ENCODE measurements at places on chromosomes 4 and X.

DNA sequence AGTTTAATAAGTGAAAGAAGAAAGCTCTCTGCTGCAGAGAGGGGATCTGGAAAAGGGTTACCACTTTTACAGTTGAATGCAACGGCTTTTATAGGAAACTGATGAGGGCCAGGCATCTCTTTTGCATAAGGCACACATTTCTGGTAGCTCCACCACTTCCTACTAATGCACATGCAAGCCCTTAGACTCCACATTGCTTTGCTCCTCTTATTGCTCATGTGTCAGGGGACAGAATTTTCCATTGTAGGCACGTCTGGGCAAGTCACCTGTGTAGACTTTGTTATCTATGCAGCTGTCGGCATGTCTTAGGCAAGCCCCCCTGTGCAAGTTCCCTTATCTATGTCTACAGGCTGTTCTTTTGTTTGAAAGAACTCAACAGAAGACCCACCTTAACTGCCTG, 294.6 kb upstream of the STS start:
- DNase-seq, result no peak

DNA sequence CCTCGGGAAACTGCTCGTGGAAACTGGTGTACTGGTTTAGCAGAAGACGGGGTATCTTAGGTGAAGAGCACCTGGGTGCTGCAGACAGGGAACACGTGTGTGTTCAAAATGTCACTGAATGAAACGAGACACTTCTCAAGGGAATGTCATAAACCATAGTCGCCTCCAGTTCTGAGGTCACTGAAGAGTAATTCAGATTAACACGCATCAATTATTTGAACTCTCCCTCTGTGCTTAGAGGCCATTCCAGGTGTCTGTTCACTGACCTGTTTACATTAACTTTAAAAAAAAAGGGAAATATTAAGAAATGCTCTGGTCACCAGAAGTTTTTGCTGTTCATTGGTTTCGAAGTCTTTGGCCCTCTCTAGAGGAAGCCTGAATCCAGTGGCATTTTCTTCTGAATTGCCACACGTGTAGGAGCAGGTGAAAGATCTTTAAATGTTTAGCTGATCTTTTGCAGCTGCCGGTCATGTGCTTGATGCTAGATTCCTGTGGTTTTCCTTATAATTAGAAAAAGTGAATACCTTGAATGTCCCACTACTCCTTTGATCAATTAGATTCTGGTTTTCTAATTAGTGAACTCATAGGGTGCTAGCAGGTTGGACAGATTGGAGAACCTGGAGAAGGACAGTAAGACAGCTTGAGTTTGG, 330.5 kb downstream of the ARHGAP10 start:
- DNase-seq, result no peak

GRCh38 chr4:84837751-84838150, 128.7 kb downstream of the WDFY3 start:
- no peak for DNase-seq

DNA sequence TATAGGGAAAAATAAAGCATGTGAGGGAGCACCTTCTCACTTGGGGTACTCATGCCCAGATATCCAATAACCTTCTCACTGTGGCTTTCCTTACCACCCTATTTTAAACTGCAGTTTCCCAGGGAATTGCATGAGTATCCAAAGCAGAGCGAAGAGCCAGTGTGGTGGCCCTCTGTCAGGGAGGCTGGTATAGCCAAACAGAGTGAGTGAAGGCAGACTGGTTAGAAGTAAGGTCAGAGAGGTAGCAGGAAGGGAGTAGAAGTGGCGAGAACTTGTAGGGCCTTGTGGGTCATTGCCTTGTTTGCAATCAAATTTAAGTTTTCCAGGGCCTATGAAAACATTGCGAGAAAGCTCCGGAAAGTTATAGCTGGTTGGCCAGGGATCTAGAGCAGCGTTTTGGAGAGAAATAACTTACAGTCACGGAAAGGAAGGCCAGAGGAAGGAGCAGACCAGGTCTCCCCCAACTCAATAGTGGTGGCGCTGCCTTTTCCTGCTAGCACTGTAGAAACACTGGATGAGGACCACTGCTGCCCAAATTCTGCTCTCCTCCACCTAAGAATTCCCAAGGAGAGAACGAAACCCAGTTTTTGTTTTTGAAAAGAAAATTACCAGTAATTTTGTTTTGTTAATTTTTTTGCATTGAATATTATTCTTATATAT, 77.2 kb downstream of the PDLIM5 start:
- no peak for DNase-seq

DNA sequence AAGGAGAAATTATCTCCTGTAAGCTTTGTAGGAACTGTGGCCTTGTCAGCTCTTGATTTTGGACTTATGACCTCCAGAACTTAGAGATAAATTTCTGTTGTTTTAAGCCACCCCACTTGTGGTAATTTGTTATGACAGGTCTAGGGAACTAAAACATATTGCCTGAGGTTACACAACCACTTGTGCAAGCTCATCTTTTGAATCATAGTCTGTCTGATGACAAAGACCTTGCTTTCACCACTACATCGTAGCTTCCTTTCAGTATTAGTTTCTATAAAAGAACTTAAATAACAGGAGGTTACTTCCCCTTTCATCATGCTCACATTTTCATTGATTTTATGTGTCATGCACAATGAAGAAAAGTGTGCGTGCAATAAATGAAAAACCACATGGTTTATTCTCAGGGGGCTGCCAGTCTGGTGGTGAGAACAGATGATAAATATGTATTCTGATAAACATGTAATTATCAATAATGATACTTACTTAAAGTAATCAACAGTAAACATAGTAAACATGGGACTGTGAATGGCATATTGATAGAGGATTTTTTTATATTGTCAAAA, 690.0 kb upstream of the HS3ST1 start:
- no peak for DNase-seq

- no peak for DNase-seq
These were observed 39.3 kb upstream of the TXK start for GRCh38 chr4:48173056-48173991.

DNA sequence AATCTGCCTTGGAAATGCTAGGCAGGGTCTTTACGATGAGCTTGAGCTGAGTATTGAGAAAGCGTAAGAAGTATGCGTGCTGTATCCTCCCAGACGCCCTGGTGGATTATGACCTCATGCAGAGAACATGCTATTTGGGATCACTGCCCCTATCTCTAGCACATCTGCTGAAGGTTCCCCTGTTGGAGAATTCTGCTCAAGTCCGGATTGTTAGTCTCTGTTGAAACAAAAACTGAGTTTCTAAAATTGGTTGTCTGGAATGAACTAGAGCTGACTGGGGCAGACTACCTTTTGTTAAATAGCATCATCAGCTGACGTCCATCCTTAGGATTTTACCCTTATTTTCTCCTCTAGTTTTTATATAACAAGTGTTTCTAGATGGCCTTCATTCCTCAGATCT, 7.5 kb downstream of the FHDC1 start:
- DNase-seq, result no peak

- DNase-seq, result no peak
These were observed 177.2 kb downstream of the ARAP2 start for GRCh38 chr4:36067116-36067515.

- DNase-seq, result no peak
These were observed 33.1 kb downstream of the LDB2 start for GRCh38 chr4:16865209-16865896.

- DNase-seq, result no peak
These were observed 397.6 kb upstream of the TENM3 start for GRCh38 chr4:181845617-181846016.

DNA sequence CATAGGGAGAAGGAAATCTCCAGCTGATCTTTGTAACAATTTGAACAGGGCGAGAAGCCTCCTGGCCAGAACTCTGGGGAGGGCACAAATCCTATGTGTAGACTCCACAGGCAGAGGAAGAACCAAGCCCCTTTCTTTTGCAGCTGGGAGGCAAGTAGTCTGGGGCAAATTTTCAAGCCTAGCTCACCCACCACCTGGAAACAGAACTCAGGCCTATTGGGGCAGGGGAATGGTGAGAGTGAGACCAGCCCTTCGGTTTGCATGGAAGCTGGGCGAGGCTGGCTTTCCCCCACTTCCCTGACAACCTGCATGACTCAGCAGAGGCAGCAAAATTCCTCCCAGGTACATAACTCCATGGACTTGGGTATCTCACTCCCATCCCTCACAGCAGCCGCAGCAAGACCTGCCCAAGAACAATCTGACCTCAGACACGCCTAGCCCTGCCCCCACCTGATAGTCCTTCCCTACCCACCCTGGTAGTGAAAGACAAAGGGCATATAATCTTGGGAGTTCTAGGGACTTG, 138.2 kb downstream of the EMCN start:
- DNase-seq, result no peak

DNA sequence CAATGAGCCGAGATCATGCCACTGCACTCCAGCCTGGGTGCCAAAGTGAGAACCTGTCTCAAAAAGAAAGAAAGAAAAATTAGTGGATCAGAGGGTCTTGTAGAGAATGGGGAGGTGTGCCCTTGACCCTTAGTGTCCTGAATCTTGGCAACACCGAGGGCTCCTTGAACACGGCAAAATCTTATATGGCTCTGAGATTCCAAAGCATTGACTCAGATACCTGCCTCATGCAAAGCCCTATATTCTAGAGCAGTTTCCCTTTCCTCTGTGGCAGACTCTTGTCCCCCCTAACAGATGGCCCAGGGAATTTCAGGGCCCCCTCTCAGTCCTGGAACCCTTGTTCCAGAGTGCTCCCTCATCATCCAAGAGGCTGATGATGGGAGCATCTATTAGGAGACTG, 6.8 kb downstream of the CLDN2 start:
- DNase-seq, result no peak

- DNase-seq, result no peak
These were observed 102.1 kb downstream of the AREG start for GRCh38 chr4:74547042-74547441.

GRCh38 chrX:13140007-13140406, 95.6 kb upstream of the FAM9C start:
- DNase-seq, result no peak

- no peak for DNase-seq
These were observed 64.3 kb downstream of the METTL14 start for GRCh38 chr4:118749347-118749988.

GRCh38 chr4:91116861-91117260, 989.7 kb downstream of the CCSER1 start:
- DNase-seq, result no peak

DNA sequence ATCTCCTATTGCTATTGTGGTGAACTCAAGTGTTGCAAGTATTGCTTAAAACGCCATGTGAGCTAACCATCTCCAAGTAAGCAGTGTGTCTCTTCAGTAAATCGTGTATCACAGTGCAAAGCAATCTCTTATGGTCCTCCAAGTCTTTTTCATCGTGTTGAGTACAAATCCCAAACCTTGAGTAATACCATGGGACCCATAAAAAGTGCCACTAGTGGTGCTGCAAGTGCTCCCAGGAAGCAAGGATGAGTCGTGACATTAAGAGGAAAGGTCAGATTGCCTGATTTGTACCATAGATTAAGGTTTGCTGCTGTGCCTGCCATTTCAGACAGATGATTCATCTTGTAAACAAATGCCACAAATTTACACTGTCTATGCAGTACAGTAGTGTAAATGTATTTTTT, 66.9 kb upstream of the BMPR1B start:
- DNase-seq, result no peak

DNA sequence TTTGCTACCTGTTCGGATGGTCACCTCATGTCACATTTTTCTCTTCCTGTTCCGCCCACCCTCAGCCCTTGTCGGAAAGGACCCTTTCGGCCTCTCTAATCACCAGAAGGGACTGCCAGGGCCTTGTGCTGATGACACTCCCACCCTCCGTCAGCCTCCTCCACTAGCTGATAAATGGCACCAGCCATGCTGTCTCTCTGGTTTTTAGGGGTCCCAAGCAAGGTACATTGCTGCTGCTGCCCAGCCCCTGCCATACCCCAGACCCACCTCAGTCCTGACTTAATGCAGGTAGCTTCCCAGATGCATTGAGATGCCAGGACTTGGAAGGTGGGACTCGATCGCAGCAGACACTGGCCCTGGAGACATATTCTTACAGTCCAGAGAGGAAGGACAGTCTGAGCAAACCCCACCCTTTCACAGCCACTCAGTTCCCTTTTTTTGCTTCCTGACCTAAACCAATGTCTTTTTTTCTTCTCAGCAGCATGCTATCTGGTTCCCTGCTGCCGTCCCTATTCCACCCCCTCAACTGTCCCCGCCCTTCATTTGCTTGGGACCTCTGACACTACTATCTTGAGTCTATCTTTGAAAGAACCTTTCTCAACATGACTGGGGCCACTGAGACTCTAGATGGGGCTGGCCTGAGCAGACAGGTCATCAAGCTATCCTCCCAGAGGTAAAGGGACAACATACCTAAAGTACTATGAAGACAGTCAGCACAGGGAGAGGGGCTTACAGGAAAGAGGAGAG, at the start of gene BTK:
BTK (minus strand) TSS at position 397 of the 747 bp plus-strand sequence. CDS start 10,907 bp downstream, outside the sequence.
- no peak for DNase-seq

DNA sequence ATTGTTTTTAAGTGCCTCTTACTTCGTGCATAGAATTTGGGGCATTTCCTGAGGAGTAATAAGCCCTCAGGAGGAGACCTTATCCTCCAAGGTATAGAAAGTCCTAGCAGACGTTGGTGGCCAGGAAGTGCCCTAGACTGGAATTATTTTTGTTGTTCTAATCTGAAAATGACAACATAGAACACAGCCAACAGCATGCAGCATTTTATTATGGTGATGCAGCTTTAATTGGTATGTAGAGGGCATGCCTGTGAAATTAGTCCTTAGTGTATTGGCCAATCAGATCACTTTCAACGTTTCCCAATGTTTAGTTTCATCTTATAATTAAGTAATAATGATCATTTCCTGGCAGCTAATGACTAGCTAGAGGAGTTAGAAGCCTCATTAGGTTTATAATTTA, 199.2 kb downstream of the SHROOM3 start:
- DNase-seq, result no peak

GRCh38 chrX:51776851-51777250, 33.6 kb downstream of the GSPT2 start:
- no peak for DNase-seq

- no peak for DNase-seq
These were observed 114.9 kb upstream of the SMIM31 start for GRCh38 chr4:164639001-164639400.

DNA sequence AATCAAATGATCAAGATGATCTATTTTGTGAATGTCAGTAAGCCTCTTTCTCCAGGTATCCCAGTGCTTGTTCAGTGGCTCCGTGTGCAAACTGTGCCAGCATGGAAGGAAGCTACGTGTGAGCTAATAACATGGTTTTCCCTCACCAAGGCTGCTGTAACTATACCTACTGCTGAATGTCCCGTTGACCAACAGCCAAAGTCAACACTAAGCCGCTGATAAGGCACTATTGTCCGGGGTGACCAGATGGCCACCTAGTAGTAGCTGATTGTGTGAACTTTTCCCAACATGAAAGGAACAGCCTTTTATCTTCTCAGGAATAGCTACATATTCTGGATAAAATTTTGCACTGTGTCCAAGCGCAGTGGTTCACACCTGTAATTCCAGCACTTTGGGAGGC, 58.0 kb upstream of the ABCG2 start:
- DNase-seq, result no peak

- no peak for DNase-seq
These were observed 346.8 kb downstream of the PPP3CA start for GRCh38 chr4:101000496-101000895.

All from CD4-positive, alpha-beta T cell treated with Interleukin-12 subunit alpha and Interleukin-12 subunit beta, for 1 hour (primary cell).